ENCODE measurements at places on chromosomes 2 and 18.

DNA sequence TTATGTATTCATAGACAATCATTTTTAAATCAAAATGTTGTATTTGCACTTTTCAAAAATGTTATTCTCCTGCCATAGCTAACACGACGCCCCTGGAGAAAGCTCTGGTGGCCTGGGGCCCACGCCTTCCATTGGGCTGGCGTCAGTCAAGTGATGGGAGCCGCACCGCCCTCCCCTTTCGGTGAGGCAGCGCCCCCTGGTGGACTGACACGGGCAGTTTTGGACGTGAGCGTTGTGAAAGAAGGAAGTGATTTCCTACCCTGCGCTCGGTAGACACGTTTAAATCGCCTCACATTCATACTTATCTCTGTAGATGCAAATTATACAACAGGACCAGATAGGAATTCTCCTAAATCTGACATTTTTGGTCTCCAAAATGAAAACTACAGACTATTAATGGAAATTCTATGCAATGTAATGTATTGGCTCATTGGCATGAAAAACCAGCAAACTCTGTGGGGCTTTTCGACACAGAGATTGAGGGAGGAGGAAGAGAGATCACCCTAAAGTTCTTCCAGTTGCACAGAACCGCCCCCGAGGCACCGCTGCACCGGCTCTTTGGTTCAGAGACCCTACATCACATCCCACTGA is 326.2 kb upstream of the SOX11 start:
- DNase-seq: peak; percentile 28

GRCh38 chr2:176118601-176119339 is 2.2 kb downstream of the HOXD10 start:
- no peak for DNase-seq

- no peak for DNase-seq
Measured at GRCh38 chr2:205193836-205194228, 488.5 kb upstream of the NRP2 start.

DNA sequence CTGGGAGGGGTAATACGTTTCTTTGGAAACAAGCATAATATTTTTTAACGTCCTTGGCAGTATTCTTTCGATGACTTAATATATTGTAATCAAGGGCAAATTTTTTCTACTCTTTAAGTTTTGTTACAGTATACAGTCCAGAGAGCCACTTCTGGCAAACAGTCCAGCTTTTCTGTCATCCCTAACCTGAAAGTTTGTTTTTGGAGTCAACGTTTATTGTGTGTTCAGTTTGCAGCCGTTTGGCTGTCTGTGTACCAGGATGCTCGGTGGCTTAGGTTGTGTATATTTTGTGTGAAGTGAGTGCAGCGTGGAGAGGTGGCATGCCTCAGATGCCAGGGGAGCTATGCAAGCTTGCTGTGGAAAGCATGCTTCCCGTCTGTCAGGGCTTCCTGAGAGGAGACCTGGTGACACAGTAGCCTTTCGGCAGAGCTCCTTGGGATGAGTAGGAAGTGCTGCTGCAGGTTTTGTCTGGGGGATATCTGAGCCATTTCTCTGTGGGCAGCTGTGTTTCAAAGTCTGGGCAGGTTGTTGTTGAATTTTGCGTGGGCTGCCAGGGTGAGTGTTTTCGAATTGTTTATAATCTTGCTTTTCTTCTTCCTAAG is 14.7 kb downstream of the MAP3K20 start:
- DNase-seq: no peak

GRCh38 chr2:240410004-240410403 is 25.5 kb upstream of the GPC1 start:
- no peak for DNase-seq

DNA sequence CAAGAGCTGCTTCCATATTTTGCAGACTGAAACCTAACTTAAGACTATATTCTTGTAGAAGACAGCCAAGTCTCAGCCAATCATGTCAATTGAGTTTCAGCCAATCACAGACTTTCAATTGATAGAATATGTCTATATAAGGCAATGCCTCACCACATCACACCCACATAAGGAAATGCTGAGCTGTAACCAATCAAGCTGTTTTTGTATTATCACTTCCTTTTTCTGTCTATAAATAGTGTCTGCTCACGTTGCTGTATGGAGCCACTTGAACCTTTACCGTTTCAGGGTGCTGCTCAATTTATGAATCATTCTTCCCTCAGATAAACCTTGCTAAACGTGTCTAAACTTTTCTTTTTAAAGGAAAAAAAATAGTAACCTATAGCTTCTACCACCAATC is 1554.4 kb upstream of the LRRTM1 start:
- DNase-seq: no peak

DNA sequence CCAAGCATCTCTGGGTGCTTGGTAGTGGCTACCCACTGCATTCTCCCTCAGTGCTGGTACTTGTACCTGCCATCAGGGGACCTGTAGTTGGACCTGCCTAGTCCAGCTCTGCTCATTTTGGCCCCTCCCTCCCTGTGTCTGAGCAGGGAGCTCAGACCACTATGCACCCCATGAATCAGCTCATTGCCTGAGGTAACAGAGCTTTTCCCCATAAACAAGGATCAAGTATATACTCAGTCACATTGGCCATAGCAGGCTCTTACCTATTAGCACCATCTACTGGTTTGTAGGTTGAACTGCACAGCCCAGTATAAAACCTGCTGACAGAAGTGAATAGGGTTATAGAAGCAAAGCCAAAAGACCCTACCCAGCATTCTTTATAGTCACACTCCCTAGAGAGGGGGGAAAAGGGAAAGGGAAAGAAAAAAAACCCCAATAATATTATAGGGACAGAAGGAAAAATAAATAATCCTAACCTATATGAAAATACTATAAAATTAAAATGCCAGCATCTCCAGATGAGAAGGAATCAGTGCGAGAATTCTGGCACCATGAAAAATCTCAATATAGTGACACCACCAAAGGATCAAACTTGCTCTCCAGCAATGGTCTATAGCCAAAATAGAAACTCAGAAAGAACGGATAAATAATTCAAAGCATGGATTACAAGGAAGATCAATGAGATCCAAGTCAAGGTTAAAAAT is 6.9 kb upstream of the FLACC1 start:
- DNase-seq: peak; percentile 19

DNA sequence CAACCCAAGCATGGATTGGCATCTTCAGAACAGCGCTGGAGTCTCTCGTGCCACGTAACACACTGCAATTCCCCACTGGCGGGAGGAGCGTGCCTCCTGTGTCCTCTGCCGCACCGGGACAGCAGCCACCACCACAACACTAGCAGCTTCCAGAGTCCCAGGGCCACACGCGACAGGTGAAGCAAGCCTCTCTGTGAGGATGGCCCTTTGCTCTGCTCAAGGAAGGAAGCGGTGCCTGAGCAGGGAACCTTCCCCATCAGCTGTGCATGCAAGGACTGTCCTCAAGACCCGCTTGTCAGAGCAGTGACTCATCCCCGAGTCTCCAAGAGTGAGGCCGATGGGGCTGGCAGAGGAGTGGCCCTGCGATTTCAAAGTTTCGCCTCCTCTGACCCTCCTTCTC is 44.0 kb downstream of the TTC32 start:
- no peak for DNase-seq

- no peak for DNase-seq
Measured at GRCh38 chr2:174748948-174749347, 15.3 kb downstream of the CHRNA1 start.

GRCh38 chr18:38909972-38910371 is 1344.4 kb upstream of the CELF4 start:
- DNase-seq: no peak

DNA sequence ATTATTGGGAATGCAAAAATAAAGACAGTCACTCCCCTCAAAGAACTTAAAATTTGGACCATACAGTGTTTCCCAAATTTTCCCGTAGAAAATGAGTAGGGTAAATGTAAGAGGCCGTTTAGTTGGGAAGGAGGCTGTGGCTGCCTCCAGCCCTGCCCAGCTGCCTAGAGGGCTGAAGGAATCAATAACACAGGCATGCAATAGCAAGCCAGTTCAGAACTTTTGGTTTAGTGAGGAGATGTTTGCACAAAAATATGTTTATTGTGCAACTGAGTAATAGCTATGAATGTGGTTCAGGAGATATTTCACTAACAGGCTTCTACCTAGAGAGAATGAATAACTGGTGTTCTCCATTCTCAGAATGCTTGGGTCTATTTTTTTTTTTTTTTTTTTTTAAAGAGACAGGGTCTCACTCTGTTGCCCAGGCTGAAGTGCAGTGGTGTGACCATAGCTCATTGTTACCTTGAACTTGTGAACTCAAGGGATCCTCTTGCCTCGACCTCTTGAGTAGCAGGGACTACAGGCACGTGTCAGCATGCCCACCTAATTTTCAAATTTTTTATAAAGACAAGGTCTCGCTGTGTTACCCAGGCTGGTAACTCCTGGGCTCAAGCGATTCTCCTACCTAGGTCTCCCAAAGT is 23.6 kb downstream of the UGP2 start:
- DNase-seq: no peak

DNA sequence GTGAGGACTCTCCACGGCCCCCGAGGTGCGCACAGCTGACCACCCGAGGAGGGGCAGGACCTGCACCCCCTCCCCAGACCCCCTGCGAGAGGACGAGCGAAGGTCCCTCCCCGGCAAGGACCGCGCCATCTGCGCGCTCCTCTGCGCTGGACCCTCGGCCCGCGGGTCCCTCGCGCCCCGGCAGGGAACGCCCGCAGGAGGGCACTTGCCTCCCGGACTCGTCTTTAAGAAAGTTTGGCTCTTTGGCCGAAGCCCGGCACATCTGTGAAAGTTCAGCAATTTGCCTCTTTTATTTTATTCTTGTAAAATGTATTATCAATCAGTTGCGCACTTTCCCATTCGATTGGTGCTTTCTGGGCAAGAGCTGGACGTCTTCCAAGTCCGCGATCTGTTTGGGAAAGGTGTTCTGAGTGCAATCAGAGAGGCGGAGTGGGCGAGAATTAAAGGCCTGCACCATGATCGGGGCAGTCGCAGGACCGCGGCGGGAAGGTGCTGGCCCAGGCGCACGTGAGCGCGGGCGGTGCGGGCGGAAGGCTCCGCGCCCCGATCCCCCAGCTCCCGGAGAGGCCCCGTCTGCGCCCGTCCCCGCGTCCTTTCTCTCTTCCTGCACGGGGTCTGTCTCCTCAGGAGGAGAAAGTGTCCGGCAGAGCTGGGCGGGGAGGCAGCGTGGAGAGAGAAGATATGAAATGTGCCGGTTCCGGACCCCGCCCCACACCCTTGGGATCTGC is 1.6 kb upstream of the ALKAL2 start:
- DNase-seq: no peak

GRCh38 chr18:21110713-21111345 is 784 bp downstream of the ROCK1 start:
- DNase-seq: no peak

GRCh38 chr2:156190517-156190916 is 142.0 kb downstream of the NR4A2 start:
- no peak for DNase-seq

GRCh38 chr2:7281231-7282201 is 364.3 kb downstream of the RNF144A start:
- no peak for DNase-seq

GRCh38 chr18:22513721-22514481 is 96.2 kb upstream of the CTAGE1 start:
- no peak for DNase-seq

DNA sequence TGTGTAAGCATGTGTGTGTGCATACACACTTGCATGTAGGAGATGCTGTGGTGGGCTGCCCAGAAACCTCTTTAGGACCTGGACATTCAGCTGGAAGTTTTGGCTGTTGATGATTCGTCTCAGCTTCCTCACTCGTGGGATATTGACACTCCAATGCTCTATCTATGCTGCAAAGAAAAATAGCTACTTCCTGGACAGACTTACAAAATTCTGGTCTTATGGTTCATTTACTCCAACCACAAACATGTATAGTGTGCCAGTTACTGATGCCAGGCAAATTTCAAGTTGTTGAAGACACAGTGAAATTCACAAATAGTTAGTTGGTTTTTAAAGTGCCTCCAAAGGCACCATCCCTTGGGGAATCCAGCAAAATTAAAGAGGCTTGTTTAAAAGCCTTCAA is 882.6 kb downstream of the CPS1 start:
- no peak for DNase-seq

DNA sequence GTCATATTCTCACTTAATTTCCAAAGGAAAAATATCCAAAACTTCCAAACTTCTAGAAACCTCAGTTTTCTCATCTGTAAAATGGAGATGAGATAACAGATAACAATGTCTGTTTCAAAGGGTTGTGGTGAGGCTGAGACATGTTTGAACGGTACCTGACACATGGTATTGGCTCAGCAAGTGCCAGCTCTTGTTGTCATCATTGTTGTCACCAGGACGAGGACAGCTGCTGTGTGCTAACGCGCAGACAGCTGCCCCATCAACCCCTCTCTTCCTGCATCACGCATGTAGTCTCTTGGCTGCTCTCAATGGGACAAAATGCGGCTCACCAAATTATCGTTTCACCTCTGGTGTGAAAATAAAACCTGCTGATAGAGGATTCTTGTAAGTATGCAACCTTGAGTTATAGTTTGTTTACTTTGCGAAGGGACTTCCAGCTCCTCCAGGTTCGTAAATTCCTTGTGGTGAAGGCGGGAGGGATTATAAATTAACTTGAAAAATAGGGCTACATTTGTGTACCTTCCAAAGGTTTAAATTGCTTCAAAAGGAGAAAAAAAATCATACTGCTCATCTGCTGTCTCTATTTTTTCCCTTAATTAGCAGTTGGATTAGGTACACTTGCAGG is 605.4 kb downstream of the BCL11A start:
- DNase-seq: no peak

GRCh38 chr2:234459401-234460009 is 37.4 kb downstream of the ARL4C start:
- no peak for DNase-seq

- no peak for DNase-seq
Measured at GRCh38 chr2:42045352-42045751, 2.5 kb upstream of the PKDCC start.

- no peak for DNase-seq
Measured at GRCh38 chr2:43074052-43074451, 152.4 kb downstream of the ZFP36L2 start.

DNA sequence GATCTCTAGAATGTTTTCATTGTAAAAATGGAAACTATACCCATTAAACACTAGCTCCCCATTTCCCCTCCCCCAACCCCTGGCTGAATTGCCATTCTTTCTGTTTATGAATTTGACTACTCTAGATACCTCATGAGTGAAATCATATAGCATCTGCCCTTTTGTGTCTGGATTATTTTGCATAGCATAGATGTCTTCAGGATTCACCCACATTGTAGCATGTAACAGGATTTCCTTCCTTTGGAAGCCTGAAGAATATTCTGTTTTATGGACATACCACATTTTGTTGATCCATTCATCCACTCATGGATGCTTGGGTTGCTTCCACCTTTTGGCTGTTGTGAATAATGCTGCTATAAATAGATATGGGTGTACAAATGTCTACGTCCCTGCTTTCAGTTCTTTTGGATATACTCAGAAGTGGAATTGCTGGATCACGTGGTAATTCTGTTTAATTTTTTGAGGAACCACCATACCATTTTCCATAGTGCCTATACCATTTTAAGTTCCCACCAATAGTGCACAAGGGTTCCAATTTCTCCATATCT is 7.7 kb upstream of the ASB1 start:
- no peak for DNase-seq

GRCh38 chr2:9919512-9919911 is 32.0 kb upstream of the GRHL1 start:
- no peak for DNase-seq
